Stimulated activated CD4-positive, alpha-beta T cell treated with anti-CD3 and anti-CD28 coated beads, Interleukin-1b, Interleukin-23, amount 100 ng/mL, for 48 hours (primary cell): ENCODE measurements at places on chromosomes 13 and 19.
A peak's percentile ranks its signal among the peaks of the same experiment; 100 is the strongest.

DNA sequence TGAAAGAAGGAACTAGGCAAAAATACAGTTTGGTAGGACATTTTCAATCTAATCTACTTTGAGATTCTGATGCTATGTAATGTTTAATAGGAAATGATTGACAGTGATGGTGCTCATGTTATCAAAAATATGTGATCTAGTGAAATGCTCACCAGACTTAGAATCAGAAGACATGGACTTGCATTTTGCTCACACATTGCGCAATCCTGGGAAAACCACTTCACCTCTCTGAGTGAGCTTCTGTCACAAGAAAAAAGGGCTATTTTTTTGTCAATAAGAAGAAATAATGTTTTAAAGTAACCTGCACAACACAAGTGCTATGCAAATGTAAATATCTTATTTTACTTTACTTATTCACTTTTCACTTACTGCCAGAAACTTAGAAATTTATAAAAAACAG lies 380.9 kb upstream of the HTR2A start:
- no peak for DNase-seq

DNA sequence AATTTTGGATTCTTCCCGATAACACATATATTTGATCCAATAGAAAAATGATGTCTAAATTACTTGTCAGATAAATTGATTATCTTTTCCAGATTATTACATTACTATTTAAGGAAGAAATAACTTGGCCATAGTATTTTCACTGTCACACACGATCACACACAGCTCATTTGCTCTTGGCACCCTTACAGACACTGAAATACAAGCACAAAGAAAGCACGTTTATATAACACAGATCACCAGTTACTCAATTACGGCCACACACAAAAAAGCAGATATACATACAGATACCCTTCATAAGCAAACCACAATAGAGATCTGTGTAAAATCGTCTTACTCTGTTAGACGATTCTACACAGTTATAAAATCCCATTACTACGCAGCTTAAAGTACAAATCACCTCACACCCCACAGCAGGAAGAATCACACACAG lies 716 bp upstream of the ZNF420 start:
- no peak for DNase-seq

- DNase-seq = no peak
These were observed 19.9 kb downstream of the TPT1 start for GRCh38 chr13:45320876-45321629.

DNA sequence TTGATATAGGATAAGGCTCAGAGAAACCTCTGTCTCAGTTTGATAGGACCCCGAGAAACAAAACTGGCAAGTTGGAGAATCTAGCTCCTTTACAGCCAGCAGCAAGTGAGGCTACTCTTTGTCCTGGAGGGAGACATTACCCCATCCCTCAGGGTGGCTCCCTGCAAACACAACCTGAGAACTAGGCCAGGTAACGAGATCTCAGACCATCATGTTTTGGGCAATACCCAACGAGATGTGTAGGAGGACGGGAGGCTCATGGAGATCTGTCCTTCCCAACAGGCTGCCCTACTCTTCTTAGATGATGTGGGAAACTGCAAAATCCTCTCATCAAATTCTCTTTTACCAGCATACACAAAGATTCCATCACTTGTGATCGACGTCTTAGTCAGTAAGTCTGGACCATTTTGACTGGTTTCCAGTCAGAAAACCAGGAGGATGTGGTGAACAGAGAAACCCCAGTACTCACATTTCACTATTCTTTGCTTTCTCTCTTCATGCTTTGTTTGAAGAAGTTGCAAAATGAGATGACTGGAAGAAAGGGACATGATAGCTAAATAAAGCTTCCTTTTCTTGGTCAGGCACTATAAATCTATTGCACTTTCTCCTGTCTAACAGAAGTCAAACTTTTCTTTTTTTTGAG lies 6.0 kb upstream of the CTU1 start:
- DNase-seq = no peak

GRCh38 chr13:94656766-94657165 lies 55.1 kb downstream of the GPR180 start:
- DNase-seq = peak; percentile 37

DNA sequence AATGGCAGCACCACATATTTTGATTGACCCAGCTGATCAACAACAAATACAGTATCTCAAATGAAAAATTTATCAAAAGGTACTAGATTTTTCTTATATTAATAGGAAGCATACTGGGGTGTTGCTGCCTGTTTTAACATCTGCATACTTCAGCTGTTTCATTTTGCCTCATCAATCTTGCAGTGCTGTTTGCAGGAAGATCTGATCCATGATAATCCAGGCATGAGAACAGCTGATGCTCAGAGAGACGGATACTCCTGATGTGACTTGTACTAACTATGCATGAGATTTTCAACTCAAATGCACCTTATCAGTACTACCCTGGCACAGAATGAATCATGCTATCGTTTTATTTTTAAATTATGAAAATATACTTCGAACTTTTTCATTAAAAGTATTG lies 2136.8 kb downstream of the PCDH9 start:
- no peak for DNase-seq

GRCh38 chr19:17549085-17549740 lies 6.2 kb upstream of the COLGALT1 start:
- no peak for DNase-seq

DNA sequence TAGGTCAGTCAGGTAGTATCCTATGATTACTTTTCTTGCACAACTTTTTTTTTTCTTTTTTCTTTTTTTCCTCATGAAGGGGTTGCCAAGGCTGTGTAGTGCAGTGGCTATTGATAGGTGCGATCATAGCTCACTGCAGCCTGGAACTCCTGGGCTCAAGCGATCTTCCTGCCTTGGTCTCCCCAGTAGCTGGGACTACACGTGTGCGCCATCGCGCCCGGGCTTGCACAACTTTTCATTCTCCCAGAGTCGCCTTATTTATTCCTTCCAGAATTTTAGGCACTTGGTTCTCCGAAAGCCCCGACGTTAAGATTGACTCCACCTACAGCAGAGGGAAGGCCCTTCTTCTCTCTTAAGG lies 867 bp upstream of the ZNF613 start:
- peak; percentile 1 for DNase-seq

- peak; percentile 84 for DNase-seq
These were observed 9.3 kb downstream of the PLEKHA4 start for GRCh38 chr19:48858984-48859710.

DNA sequence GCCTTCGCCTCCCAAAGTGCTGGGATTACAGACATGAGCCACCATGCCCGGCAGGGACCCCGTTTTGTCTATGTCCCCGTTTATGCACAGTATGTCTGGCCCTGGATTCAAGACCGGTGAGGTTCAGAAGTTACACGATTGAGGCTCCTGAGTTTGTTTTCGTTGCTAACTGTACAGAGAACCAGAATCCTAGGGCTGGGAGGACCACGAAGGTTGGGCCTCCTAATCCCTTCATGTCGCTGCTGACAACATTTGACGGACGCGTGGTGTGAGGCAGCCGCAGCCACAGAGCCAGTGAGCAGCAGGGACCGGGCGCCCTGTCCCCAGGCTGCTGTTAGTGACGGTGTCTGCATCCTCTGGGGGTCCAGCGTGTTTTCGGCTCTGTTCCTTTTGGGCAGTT lies 91.4 kb downstream of the ATP11A start:
- no peak for DNase-seq

- no peak for DNase-seq
These were observed 856.6 kb upstream of the KLHL1 start for GRCh38 chr13:70964874-70965273.

- DNase-seq = no peak
These were observed 20.5 kb downstream of the EDNRB start for GRCh38 chr13:77898097-77898496.

DNA sequence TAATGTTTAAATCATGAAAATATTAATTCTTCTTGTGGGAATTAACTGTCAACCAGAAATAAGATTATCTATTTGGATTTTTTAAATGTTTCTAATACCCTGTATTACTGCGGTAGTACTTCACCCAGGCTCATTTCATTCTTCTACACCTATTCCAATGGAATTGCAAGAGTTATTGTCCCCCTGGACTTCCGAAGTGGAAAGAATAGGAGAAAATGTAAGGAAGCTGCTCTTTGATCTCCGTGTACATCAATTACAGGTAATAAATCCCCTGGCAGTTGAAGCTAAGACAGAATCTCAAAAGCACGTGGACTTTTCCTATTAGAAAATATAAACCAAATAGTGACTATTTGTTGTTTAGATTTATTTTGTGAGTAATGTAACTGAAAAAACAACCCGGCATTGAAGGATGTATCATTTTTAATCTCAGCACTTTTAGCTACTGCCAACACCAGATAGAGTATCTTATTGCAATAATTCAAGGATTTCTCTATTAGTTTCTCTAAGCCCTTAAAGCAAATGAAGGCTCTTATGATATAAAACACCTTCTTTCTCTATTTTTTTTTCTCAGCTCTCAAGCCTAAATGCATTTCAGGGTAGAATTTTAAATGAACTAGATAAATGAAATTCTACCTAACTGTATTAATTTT lies 77.3 kb downstream of the MZT1 start:
- no peak for DNase-seq

- DNase-seq = no peak
These were observed 180.2 kb downstream of the SLITRK5 start for GRCh38 chr13:87851410-87851809.

GRCh38 chr13:25908366-25908765 lies 143.4 kb downstream of the SHISA2 start:
- DNase-seq = no peak

DNA sequence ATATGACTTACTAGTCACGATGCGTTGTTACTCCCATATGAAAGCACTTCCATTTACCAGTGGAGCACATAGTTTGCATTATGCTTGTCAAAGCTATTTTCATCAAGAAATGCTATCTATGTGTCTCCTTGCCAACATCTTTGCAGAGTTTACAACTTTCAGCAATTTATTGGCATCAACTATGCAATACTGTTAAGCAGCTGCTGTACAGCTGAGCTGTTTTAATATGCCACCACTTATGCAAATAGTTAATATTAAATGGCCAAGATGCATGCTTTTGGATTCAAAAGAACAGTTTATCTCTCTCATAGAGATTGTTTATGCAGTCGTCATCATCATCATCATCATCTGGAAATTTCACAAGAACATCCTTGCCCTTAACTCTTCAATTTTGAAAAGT lies 67.9 kb upstream of the KLF5 start:
- no peak for DNase-seq

GRCh38 chr19:11382898-11383705 lies 1.0 kb downstream of the EPOR start:
- DNase-seq = peak; percentile 51

- DNase-seq = no peak
These were observed 29.5 kb downstream of the ZNF90 start for GRCh38 chr19:20107301-20107700.

GRCh38 chr19:45247136-45247535 lies 1.9 kb upstream of the EXOC3L2 start:
- no peak for DNase-seq

DNA sequence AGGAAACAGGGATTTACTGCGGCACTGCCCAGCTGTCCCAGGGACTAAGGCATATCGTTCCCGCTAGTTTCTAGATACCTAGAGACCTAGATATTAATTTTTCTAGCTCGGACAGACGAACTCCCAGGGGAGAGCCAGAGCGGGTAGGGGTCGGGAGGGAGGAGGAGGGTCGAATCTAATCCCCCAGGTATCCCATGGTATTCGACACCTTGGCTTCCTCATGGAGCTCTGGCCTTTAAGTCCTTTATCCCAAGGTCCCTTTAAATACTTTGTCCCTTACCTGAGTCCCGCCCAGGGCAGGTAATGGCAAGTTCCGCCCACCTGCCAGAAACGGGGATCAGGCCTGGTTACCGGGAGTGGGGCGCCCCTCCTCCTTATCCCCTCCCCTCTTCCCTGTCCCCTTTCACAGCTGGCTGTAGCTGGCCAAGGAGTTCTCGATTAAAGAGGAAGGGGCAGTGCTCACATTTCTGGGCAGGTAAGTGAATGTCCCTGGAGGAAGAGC lies at the start of gene PRRG2:
PRRG2 (plus strand) TSS at position 310 of the 502 bp plus-strand sequence. CDS start 1,904 bp downstream, outside the sequence.
- DNase-seq = no peak

- DNase-seq = no peak
These were observed 275.3 kb upstream of the KLF12 start for GRCh38 chr13:74409551-74409950.

GRCh38 chr13:113647351-113648215 lies 10.4 kb downstream of the ATP4B start:
- DNase-seq = no peak

DNA sequence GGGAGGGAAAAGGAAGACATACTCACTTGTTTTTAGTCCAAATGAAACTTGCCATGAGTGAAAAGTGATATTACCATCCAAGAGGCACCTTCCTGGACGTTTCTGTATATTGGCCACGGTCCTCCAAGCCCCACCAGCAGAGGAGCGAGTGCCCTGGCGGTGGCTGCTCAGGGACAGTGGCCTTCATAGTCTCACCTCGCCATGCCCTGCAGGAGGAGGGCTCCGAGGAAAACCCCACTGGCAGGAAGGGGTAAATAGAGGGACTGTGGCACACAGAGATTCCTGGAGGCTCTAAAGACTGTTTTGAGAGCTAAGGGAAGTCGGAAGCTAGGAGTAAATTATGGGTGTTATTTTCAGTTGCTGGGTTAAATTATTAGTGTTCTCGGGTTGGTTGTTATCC lies 98.4 kb upstream of the UBL3 start:
- DNase-seq = no peak
